Stimulated activated CD8-positive, alpha-beta memory T cell treated with anti-CD3 and anti-CD28 coated beads, Interleukin-2, amount 100 ng/mL, for 1 hour (primary cell): ENCODE measurements at places on chromosomes 3 and 15.

DNA sequence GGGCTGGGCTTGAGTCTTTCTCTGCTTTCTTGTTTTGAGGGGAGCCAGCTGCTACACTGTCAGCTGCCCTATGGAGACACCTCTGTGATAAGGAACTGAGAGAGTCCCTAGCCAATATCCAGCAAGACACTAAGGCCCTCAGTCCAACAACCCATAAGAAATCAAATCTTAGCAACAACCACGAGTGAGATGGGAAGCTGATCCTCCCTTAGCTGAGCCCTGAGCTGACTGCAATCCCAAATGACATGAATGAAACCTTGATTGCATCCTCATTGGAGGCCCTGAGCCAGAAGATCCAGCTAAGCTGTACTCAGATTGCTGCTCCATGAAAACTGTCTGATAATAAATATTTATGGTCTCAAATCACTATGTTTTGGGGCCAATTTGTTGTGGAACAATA is 302.1 kb upstream of the MME start:
- DNase-seq = no peak

DNA sequence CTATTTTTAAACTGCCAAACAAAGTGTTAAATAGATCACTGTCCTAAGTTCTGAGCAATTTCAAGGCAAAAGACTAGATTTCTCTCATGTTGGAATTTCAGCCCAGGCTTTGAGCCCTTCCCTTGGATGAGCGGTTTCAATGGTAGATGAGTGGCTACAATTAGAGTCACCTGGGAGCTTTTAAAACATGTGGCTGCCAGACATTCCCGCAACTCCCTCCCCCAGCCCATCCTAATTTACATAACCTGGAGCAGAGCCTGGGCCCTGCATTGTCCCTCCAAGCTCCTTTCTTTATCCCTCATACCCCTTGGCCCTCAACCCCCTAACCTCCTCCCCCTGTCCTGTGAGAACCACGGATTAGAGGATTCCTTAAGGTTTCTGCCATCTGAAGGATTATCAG is 357.5 kb upstream of the UMPS start:
- no peak for DNase-seq

- no peak for DNase-seq
Observed at GRCh38 chr15:52783191-52783829, 6.8 kb downstream of the ONECUT1 start.

GRCh38 chr3:23991306-23991682 is 46.2 kb downstream of the NR1D2 start:
- DNase-seq = no peak

DNA sequence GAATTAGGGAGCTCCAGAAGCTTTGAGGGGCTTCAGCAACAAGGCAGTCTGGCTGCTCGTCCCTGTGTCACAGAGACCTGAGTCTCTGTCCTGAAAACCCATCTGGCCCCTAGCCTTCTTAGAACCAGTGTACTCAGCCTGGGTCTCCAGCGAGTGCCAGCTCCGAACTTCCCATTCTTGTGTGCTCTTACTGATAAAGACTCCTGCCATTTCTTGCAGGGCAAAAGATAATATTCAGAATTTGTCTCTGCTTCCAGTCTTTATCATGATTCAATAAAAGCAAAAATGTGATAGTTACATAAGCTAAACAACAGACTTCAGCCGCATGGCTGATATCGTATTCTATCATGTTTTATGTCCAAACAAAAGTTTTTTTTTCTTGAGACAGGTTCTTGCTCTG is 36.0 kb upstream of the BCL2A1 start:
- no peak for DNase-seq

GRCh38 chr3:157297328-157297915 is 137.5 kb upstream of the CCNL1 start:
- DNase-seq = no peak
